ENCODE measurements at places on chromosomes 2 and 18. TPM values are rescaled to one million over a fixed set of nuclear protein-coding genes. Genes with fewer than 3 reads are reported as not detected.

Gene SERPINB7
- 0.11 TPM for total RNA-seq

Gene KCNG2
- total RNA-seq, result not detected

Gene GRB14
- total RNA-seq, result 0.52 TPM

Gene TEX51
- total RNA-seq, result not detected

Gene GKN1
- 0.26 TPM for total RNA-seq

Gene FOXD4L1
- 0.11 TPM for total RNA-seq

Gene POMC
- 1.0 TPM for total RNA-seq

Gene CDH7
- total RNA-seq, result not detected

Gene CROCC2
- under 0.01 TPM for total RNA-seq

Gene NPHP1
- 11.8 TPM for total RNA-seq

Gene RNF149
- 75.8 TPM for total RNA-seq

Gene EPHA4
- 24.6 TPM for total RNA-seq
